ENCODE measurements at places on chromosomes 4 and X. TPM values are rescaled to one million over a fixed set of nuclear protein-coding genes. Genes with fewer than 3 reads are reported as not detected.

The MRFAP1 gene
- 226 TPM for total RNA-seq

The NDST3 gene
- total RNA-seq = not detected

The CITED1 gene
- total RNA-seq = not detected

The MAMLD1 gene
- total RNA-seq = 1.2 TPM

The FAT1 gene
- 144 TPM for total RNA-seq

The LRPAP1 gene
- 87.4 TPM for total RNA-seq

The ANXA3 gene
- total RNA-seq = 17.8 TPM

The CYBB gene
- 28.5 TPM for total RNA-seq

The KCTD8 gene
- 2.7 TPM for total RNA-seq

The SULT1E1 gene
- total RNA-seq = not detected

The MXRA5 gene
- 5.8 TPM for total RNA-seq

The MAGEA12 gene
- not detected for total RNA-seq

The IRS4 gene
- not detected for total RNA-seq

The IL2RG gene
- 8.1 TPM for total RNA-seq

The MUC7 gene
- total RNA-seq = not detected

The DCAF12L2 gene
- total RNA-seq = 0.55 TPM

The SPATA4 gene
- 0.54 TPM for total RNA-seq

The FAM193A gene
- total RNA-seq = 19.3 TPM

The OTUD6A gene
- not detected for total RNA-seq

All from sigmoid colon (tissue), 7 donors.